ENCODE measurements at places on chromosomes 5 and 9. TPM values are rescaled to one million over a fixed set of nuclear protein-coding genes. Genes with fewer than 3 reads are reported as not detected.

- DNase-seq: no peak
Observed at GRCh38 chr9:136238342-136238732, 7.3 kb downstream of the QSOX2 start.

Gene MAMDC2
- polyA plus RNA-seq: 1.1 TPM

Gene TOR1A
- 93.5 TPM for polyA plus RNA-seq

Gene NUDT12
- 1.3 TPM for polyA plus RNA-seq

Gene CNTNAP3B
- polyA plus RNA-seq: 29.8 TPM
